Muscle of leg (tissue), 16 donors: ENCODE measurements at places on chromosomes 7 and 10. TPM values are rescaled to one million over a fixed set of nuclear protein-coding genes. Genes with fewer than 3 reads are reported as not detected.

RADIL gene
- 3.0 TPM for total RNA-seq

PRSS37 gene
- not detected for total RNA-seq

NME8 gene
- total RNA-seq, result 0.22 TPM

PNLIPRP2 gene
- total RNA-seq, result 0.49 TPM

SLC29A4 gene
- total RNA-seq, result 18.5 TPM

GDF2 gene
- not detected for total RNA-seq

CPED1 gene
- 26.6 TPM for total RNA-seq

TEX36 gene
- not detected for total RNA-seq

PSD gene
- 6.1 TPM for total RNA-seq

COBL gene
- total RNA-seq, result 60.6 TPM

OR6B1 gene
- total RNA-seq, result not detected

OR9A2 gene
- 0.18 TPM for total RNA-seq

PTN gene
- total RNA-seq, result 73.8 TPM

SPDYE2B gene
- not detected for total RNA-seq

KCP gene
- 0.58 TPM for total RNA-seq

OGDHL gene
- 0.31 TPM for total RNA-seq

HOXA9 gene
- total RNA-seq, result 16.6 TPM

TUBB8 gene
- total RNA-seq, result 0.09 TPM

GPRIN2 gene
- 0.13 TPM for total RNA-seq

DHX32 gene
- total RNA-seq, result 22.0 TPM

HMX3 gene
- not detected for total RNA-seq
